ENCODE measurements at places on chromosomes 13 and 19.

GRCh38 chr19:33089010-33089409, 8.0 kb downstream of the GPATCH1 start:
- DNase-seq = no peak

- DNase-seq = no peak
These were observed 82.0 kb downstream of the KLF5 start for GRCh38 chr13:73140801-73141200.

DNA sequence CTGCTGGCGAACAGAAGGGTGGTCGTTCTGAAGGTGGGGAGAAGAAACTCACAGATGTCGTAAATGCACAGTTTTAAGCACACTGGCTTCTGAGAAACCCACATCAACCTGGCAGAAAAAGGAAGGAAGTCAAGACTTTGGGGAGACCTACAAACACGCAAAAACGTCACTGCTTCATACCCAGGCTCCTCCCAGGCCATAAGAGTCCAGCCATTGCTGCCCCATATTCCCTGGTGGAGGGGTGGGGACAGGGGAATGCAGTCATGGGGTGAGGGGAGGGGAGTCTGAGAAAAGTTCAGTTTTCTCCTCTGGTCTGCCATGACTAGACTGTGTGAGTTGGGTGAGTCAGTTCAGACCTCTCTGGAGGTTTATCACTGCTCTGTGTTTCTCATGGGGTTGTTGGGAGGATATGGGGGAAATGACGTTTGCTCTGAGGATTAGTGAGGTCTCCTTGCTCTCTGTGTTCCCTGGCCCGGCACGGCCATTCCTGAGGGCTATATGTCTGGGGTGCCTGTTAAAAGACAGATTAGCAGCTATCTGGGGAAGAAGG, 139.0 kb downstream of the FLT1 start:
- DNase-seq = peak; percentile 1

GRCh38 chr19:56104423-56104822, 16.7 kb downstream of the ZNF787 start:
- no peak for DNase-seq

DNA sequence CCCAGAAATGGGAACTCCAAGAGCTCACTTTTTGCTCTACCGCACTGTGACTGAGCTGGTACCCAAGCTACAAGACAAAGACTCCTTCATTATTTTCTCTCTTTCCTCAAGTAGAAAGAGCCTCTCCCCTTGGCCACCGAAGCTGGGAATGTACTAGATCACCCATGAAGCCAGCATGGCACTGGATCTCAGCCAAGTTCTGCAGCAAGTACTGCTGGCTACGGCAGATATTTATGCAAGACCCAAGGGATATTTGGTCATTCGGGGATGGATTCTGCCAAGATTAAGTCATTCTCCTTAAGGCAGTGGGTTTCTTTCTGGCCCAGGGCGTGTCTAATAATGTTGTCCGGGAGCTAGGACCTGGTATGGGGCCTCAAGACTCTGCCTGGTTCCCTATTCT, 633.5 kb downstream of the SLITRK1 start:
- no peak for DNase-seq

- DNase-seq = no peak
These were observed 892.9 kb downstream of the OLFM4 start for GRCh38 chr13:53921473-53921872.

DNA sequence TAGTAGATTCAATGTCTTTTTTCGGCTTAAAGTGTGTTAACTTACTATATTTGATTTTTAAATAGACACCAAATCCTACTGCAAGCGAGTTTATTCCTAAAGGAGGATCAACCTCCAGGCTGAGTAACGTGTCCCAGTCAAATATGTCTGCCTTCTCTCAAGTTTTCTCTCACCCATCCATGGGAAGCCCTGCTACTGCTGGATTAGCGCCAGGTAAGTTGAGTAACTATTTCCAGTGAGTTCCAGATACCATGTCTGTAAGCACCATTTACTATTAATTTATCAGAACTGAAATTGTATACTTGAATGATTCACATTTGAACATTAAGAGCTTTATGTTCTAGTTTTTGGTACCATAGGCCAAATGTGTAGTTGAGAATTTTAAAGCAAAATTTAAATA, 81.8 kb downstream of the PAN3 start:
- no peak for DNase-seq

DNA sequence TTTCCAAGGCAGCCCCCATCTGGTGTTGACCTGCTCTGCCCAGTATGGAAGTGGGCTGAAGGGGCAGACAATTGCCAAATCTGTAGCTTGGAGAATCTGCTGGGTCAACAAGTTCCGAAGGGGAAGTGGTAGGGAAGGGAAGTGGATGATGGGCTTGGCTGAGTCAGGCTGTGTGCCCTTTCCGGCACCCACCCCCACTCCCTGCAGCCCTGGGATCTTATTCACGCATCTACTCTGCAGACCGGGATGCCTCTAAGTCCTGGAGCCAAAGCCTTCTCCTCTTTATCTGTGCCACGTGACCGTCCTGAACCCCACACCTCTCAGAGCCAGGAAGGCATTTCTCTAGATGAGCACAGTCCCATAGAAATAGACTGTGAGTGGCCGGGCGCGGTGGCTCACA, 7.5 kb upstream of the C5AR2 start:
- DNase-seq = no peak

- DNase-seq = no peak
These were observed 9.4 kb downstream of the PDE4C start for GRCh38 chr19:18216789-18217188.

DNA sequence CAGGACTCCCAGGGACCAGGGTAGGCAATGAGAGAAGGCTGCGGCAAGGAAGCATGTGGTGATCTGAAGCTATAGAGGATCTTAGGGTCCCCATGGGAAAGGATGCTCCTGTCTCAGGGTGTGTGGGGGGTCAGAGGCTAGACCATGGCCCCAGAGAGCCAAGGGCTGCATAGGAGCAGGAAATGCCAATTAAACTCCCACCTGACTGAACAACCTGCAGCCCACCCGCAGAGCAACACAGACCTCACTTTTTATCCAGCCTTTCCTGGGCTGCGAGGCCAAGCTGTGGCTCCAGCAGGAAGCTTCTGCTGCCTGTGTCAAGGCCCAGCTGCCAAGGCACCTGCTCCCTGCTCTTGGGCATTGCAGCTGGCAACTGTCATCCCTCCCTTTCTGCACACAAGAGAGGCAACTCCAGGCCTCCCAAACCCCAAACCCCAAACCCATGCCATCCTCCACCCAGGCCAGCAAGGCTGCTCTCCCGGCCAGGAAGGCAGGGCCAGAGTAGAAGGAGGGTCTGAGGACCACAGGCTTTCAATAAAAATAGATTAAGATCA, 290.1 kb downstream of the FOXO1 start:
- DNase-seq = no peak

GRCh38 chr13:49093376-49093775, 117.7 kb downstream of the FNDC3A start:
- no peak for DNase-seq

- DNase-seq = no peak
These were observed 13.9 kb downstream of the TBC1D4 start for GRCh38 chr13:75468098-75468497.

DNA sequence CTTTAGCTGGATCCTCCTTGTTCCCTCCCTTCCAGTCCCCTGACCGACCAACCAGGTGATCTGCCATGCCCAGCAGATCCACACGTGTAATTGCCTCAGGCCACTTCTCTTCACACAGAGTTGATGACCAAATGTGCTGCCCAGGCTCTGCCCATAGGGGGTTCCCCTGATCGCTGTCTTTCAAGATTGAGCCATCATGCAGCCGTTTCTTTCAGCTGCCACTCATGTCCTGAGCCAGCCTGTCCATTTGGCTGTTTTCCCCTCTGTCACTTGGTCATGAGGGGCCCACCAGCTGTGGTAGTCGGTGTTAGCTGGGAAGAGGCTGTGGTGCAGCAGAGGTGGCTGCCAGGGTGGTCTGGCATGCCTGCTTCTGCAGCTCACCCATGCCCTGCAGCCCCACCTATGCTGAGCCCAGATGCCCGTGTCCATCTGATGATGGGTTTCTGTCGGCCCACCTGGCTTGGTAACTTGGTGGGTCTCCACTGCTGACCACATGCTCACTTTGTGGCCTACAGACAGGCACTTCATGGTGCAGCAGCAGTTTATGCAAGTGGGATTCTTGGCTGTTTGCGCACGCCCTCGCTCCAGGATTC, 35.6 kb upstream of the GPR183 start:
- no peak for DNase-seq

GRCh38 chr19:50869479-50869878, 3.8 kb upstream of the KLK2 start:
- DNase-seq = no peak

DNA sequence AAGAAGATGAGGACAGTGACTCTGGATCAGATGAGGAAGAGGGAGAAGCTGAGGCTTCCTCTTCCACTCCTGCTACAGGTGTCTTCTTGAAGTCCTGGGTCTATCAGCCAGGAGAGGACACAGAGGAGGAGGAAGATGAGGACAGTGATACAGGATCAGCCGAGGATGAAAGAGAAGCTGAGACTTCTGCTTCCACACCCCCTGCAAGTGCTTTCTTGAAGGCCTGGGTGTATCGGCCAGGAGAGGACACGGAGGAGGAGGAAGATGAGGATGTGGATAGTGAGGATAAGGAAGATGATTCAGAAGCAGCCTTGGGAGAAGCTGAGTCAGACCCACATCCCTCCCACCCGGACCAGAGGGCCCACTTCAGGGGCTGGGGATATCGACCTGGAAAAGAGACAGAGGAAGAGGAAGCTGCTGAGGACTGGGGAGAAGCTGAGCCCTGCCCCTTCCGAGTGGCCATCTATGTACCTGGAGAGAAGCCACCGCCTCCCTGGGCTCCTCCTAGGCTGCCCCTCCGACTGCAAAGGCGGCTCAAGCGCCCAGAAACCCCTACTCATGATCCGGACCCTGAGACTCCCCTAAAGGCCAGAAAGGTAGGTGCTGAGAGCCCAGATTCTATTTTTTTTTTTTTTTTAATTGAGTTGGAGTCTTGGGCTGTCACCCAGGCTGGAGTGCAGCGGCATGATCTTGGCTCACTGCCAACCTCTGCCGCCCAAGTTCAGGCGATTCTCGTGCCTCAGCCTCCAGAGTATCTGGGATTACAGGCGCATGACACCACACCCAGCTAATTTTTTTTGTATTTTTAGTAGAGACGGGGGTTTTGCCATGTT, 2.3 kb downstream of the PPP1R15A start:
- no peak for DNase-seq

DNA sequence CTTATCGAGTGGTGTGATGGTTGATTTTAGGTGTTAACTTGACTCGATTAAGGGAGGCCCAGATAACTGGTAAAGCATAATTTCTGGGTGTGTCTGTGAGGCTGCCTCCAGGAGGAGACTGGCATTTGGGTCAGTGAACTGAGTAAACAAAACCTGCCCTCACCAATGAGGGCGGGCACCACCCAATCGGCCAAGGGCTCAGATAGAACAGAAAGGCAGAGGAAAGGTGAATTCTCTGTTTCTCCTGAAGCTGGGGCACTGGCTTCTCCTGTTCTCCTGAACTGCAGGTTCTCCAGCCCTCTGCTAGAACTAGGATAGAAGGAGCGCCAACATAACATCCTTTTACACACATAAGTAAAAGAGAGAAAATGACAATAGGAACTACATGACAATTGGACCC, 35.1 kb downstream of the ESD start:
- no peak for DNase-seq

- no peak for DNase-seq
These were observed 38.0 kb upstream of the URAD start for GRCh38 chr13:28026508-28026907.

DNA sequence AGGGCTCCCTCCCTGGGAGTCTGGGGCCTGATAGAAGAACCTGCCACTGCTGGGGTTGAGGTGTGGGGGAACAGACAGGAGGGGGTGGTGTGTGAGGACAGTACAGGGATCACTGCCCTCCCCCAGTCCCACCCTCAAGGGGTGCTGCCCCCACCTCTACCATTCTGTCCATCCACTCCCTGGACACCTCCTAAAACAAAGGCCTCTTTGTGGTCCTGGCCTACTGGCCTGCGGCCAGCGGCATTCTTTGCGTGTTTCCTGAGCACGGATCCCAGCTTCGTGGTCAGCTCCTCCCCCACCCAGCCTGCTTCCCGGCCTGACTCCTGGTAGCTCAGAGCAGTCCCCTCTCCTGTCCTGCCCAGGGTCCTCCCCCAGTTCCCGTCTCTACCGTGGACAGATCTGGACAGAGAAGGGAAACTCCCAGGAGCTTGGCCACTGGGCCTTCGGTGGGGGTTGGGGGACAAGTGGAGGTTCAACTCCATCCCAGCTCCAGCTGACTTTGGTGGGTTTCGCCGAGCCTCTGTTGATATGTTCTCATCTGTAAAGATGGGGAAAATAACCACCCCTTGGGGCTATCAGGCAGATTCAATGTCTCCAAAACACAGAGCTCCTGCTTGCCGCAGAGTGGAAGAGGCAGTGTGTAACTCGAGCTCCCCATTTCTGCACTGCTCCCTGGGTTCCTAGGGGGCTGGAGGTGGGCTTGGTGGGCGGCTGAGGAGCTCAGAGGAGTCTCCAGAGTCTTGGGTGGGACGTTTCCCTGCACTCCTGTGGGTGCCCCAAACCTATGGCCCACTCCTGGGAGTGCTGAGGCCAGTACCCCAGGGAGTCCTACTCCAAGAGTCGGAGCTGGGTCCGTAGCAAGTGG, 48.7 kb downstream of the LYL1 start:
- no peak for DNase-seq

DNA sequence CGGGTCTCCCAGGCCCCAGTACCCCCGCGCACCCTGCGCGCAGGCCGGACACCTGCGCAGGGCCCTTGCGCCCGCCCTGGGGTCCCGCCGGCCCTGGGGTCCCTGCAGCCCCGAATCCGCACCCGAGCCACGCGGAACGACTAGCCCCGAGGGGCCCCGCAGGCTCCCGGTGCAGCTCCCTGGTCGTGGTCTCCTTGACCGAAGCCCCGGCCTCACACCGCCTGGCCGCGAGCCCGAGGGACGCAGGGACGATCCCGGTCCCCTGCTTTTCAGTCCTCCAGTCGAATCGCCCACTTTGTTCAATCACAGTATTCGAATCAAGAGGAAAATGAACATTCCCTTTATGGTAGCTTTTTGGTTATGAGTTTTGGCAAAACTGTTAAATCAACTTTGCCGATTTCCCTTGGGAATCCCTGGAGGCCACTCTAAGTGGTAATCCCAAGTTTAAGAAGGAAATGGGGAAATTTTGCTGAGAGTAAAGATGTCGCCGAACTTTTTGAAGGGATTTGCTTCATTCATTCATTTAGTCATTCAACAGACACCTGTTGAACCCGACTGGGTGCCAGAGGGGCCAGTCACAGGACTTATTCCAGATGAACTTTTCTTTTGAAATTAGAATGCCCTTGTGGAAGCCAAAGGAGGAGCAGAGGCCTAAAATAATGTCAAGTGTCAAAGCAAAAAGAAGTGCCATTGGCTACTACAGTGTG, 75.0 kb downstream of the ZIC5 start:
- DNase-seq = no peak

GRCh38 chr19:51258165-51259160, 7.6 kb downstream of the SIGLECL1 start:
- DNase-seq = no peak

GRCh38 chr13:34555988-34556387, 386.1 kb upstream of the NBEA start:
- DNase-seq = no peak

DNA sequence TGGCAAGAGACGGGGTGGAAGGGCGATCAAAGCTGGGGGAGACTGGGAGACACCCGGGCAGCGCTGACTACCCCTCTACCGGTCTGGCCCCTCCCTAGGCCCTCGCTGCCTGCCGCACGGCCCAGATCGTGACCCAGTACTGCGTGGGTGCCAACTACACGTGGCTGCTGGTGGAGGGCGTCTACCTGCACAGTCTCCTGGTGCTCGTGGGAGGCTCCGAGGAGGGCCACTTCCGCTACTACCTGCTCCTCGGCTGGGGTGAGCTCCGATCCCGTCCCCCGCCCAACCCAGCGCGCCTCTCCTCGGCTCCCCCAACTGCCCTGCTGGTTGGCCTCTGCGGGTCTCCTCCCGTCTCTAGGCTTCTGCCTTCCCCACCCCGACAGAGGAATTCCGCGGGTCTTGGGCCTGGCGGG, 8.8 kb downstream of the GIPR start:
- DNase-seq = no peak

All from stimulated activated CD4-positive, alpha-beta T cell treated with anti-CD3 and anti-CD28 coated beads, Interleukin-4, amount 100 ng/mL, for 48 hours (primary cell).